Stimulated activated CD8-positive, alpha-beta memory T cell treated with anti-CD3 and anti-CD28 coated beads, Interleukin-15, amount 100 ng/mL, for 4 hours (primary cell): ENCODE measurements at places on chromosomes 6 and 20.

GRCh38 chr6:128569732-128570679 lies 49.6 kb upstream of the PTPRK start:
- no peak for DNase-seq

DNA sequence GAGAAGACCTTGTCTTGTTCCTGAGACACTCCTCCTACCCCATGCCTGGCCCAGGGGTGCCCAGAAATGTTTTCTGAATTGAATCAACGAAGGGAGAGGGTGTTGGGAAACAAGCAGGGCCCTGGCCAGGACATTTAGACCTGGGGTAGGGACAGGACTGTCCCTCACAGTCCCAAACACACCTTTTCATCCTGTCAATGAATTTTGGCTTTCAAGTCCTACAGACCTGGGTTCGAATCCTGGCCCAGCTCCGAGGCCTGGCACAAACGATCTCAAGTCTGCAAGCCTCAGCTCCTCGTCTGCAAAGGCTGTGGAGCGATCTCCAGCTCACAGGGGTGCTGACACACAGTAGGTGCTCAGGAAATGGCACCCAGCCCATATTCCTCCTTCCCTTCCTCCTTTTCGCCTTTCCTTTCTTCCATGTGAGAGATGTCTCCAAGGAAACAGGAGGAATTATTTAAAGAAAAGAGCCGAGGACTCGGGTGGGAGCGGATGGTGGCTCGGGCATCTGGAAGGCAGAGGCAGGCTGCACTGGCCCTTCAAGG lies 7.3 kb upstream of the DLGAP4 start:
- DNase-seq: no peak

GRCh38 chr6:89966228-89966544 lies 71.9 kb downstream of the GJA10 start:
- DNase-seq: no peak

DNA sequence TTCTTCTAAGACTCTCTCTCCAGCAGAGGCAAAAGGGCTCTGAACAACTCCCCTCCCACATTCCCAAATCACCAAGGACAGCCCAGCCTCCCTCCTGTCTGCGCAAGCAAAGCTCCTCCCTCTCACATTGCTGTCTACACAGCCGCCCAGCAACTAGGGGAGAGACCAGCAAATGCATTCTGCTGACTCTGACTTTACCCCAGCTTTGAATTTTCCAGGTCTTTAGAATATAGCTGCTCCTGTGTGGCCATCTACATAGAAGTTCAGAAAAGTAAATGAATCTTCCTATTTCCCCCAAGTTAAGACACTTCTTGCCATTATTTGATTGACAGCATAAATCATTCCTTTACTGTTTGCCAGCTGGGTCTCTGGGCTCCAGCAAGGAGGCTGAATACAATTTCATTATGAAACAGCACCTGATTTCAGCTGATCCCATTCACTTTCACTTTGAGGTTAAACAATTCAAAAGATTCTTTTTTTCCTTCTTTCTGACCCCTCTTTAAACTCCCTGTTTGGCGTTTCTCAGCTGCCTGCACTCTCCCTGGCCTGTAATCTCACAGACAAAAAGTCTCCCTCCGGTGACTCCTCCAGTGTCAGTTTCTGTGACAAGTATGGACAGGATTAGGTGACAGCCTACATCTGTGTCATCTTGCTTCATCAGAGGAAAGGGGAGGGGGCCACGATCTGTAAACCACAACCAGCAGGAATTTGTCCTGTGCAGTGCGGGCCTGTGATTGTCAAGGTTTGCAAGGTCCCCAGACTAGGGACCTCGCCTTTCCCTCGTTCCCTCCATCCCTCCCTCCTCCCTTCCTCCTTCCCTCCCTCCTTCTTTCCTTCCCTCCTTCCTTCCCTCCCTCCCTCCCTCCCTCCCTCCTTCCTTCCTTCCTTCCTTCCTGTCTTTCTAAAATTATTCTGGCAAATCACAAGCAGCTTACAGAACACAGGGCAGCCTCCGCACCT lies 205.6 kb upstream of the RIN2 start:
- no peak for DNase-seq

GRCh38 chr6:111124406-111124805 lies 37.1 kb downstream of the SLC16A10 start:
- DNase-seq: no peak

- no peak for DNase-seq
Measured at GRCh38 chr20:1490643-1491195, 501 bp downstream of the SIRPB2 start.

GRCh38 chr6:132506869-132507808 lies 5.8 kb downstream of the STX7 start:
- DNase-seq: no peak

DNA sequence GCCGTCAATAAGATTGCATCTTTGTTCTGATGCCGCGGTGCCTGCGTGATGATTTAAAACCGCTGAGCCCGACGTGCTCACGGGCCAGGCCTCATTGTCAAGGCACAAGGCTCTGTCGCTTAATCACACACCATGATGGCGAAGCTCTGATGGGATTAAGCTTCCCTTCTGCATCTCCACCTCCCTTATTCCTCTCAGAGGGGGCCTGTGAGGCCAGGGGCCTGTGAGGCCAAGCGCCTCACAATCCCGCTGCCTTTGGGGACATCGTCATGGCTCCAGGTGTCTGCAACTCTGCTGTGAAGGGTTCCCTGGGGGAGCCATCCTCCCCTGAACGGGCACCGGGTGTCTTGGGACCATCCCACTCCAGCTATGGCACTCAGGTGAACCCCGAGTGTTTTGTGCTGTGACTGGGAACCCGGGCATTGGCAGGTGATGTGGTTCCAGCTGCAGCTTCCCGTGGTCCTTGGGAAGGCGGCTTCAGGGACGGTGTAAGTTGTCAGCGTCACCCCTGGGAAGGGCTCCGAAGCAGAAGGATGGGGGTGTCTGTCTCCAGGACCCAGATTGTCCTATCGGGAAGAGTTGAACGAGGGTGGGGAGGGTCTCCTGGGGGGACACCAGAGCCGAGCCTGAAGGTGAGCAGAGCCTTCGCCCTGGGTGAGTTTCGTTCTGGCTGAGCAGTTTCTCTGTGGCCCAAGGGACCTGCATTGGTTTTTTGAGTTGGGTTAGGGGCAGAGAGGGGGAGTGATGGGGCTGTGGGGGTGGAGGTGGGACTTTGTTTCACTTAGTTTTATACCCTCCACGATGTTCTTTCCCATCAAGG lies 18.0 kb upstream of the BHLHE23 start:
- DNase-seq: no peak

DNA sequence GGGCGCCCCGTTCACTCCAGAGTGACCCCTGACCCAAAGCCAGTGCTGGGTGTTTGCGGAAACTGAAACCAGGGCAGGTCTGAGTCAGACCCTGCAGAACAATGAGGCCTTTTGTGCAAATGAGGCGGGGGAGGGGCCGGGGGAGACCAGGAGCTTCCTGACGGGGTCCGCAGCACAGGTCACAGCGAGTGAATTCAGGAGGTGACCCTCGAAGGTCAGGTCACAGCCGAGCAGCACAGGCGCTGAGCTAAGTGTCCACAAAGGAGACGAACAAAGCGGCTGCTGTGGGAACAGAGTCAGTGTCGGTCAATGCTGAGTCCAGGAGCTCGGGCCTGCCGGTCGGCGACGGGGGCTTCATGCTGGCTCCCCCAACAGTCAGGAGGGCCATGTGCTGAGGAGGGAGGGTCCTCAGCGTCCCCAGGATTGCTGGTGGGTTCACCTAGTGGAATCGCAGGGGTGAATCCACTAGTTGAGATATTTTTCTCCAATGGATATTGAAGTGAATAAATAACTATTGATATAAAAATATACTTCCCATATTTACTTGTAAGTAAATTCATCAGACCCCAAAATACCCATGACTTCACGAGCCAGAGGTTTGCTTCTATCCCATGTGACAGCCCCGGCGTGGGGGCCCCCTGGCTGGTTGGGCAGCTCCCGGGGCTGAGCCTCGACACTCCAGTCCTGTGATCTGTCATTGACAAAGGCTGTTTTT lies 188.4 kb upstream of the SULF2 start:
- DNase-seq: no peak

DNA sequence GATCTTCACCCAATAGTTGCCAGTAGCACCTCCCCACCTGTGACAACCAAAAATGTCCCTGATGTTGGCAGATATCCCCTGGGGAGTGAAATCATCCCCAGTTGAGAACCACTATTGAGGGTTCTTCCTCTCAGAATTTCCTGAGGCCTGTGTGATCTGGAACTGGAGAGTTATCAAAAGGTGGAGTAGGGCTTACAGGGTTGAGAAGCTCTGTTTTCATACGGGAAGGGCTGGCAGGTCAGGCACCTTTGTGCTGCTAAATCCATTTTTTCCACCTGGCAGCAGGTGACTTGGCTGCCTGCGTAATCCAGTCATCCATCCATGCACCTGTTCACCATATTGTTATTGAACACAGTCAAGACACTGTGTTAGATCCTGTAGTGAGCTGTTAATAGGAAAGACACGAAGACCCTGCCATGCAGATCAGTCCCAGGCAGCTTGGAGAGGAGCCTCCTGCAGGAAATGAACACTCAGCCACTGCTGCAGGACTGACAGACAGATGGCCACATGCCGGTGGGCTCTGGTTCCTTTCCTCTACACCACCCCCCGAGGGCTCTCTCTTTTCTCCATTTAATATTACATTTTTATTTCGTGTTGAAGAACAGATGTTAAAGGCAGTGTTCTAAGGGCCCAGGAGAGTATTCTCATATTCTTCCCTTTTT lies 5.4 kb downstream of the DUSP22 start:
- DNase-seq: no peak

GRCh38 chr6:30875244-30876038 lies 8.9 kb upstream of the DDR1 start:
- DNase-seq: no peak

DNA sequence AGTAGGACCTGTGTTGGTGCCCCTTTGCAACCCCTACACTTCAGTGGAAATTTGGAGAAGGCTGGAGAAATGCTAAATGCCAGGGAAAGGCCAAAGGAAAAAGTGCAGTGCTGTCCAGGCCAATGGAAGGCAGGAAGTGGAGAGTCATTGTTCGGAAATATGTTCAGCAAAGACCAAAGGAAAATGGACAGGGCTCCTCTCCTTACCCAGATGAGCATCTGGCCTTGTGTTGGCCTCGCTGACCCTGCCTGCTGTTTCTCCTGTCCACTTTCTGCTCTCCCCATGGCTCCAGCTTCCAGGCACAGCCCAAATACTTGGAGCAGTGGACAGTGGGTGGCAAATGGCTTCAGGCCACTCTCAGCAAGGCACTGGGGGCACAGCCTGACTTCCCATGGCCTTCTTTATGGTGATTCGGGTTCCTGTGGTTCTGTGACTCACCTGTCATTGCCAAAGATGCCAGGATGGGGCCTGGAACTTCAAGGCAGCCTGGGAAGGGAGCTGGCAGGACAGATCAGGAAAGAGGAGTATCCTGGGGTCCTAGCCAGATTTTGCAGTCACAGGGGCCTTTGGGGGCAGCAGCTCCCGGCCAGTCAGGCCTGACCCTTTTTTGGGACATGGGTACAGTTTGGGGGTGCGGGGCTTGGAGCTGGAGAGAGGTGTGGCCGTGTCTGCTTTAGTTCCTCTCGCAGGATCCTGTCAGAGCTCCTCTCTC lies 190.9 kb upstream of the SLC24A3 start:
- DNase-seq: no peak

- no peak for DNase-seq
Measured at GRCh38 chr6:64293298-64293697, 657.7 kb downstream of the PHF3 start.

DNA sequence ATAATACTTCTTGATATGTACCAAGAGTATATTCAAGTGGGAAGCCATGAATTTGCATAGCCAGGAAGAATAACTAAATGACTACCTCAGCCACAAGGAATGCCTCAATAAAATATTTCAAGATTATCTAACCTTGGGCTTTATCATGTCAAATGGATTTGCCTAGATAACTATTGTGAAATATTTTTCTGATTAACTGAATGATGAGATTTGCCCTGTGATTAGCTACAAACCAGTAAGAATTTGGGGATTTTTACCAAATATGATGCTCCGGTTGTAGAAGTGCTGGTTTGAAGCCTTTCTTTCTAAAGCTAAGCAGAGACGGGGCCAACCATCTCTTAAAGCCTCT lies 125.6 kb upstream of the LAMP5 start:
- no peak for DNase-seq

- no peak for DNase-seq
Measured at GRCh38 chr6:5659467-5659866, 347.3 kb downstream of the NRN1 start.

DNA sequence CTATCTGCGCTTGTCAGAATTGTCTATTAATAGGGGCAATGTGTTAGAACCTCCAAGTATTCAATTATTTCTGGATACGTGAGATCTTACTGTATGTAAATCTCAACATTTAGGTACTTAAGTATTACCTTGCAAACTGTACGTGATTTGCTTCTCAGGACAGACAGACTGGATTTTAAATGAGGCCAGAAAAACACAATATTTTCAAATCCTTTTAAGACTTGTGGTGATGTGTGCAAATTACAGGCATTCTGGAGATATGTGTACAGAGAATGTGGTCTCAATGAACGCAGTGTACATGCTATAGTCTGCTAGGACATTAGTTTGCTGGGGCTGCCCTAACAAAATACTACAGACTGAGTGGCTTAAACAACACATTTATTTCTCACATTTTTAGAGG lies 16.9 kb downstream of the CCR6 start:
- no peak for DNase-seq

GRCh38 chr20:37958856-37959520 lies 56.1 kb downstream of the VSTM2L start:
- no peak for DNase-seq

GRCh38 chr6:169186496-169187169 lies 67.0 kb downstream of the THBS2 start:
- no peak for DNase-seq

GRCh38 chr6:21386744-21387143 lies 206.8 kb upstream of the SOX4 start:
- no peak for DNase-seq

DNA sequence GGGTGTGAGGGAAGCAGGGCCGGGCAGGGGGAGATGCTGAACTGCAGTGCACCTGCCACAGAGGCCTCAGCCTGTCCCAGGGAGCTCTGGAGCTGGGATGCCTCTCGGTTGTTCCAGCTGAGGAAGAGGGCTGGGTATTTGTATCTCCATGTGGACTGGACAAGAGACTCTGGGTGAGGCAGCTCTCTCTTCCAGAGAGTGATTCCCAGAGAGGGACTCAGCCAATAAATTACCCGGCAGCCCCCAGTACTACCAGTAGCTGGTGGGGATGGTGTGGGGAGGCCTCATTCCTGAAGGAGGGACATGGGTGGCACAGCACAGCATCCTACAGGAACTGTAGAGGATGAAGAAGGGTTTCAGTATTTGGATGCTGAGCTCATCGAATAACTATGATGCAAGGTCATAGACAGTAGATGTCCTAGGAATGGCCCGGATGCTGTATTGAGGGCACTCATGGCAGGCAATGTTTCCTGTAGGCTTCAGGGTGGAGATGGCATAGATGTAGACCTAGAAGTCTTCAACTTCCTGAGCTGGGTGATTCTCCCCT lies 1.4 kb downstream of the FGD2 start:
- no peak for DNase-seq

DNA sequence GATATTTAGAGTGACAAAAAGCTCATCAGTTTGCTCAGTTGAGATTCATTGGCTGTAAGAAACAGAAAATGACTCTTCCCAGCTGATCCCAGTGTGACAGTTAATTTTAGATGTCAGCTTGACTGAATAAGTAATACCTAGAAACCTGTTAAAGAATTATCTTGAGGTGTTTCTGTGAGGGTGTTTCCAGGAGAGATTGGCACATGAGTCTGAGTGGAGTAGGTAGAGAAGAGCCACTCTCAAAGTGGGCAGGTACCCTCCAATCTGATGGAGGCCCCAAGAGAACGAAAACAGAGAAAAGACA lies 200.8 kb upstream of the BTBD3 start:
- DNase-seq: no peak
